ENCODE measurements at places on chromosomes 4 and X.

GRCh38 chrX:129748305-129748704 lies 9.5 kb downstream of the XPNPEP2 start:
- no peak for DNase-seq

- no peak for DNase-seq
These were observed 33.0 kb upstream of the ANXA3 start for GRCh38 chr4:78518561-78518960.

DNA sequence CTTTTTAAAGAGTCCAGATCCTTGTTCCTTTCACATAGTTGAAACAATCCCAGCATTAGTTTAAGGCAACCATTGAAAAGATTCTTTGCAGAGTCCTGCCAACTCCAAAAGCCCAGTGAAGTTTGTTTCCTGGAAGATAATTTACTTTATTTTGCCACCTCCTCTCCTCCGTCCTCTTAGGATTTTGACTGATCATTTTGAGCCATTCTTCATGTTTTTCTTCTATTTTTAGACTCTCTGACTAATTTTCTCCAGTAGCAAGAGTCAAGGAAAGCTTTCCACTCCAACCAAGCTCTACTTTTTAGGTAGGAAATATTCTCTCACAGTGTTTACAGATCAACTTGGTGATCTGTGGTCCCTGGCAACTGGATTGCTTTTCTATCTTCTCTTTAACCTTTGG lies 10.3 kb downstream of the NCBP2L start:
- no peak for DNase-seq

- DNase-seq: no peak
These were observed 29.0 kb upstream of the MOB1B start for GRCh38 chr4:70873216-70873615.

DNA sequence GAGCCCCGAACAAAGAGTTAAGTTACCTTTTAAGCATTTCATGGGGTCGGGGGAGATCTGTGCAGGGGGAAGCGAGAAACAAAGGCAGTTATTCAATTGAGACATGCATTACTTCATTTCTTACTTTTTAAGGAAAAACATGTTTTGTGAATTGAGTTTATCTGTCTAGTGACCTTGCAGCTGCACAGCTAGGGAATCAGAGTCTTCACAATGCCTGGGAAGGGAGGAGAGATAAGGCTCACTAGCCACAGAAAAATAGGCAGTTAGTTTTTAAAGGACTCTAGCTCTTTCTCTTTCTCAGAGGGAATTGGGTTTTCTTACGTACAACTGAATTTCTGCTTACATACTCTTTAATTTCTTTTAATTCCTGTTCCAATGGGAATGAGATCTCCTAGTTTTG lies 26.2 kb upstream of the ZBTB33 start:
- no peak for DNase-seq

GRCh38 chrX:19280636-19281035 lies 63.1 kb upstream of the PDHA1 start:
- no peak for DNase-seq

DNA sequence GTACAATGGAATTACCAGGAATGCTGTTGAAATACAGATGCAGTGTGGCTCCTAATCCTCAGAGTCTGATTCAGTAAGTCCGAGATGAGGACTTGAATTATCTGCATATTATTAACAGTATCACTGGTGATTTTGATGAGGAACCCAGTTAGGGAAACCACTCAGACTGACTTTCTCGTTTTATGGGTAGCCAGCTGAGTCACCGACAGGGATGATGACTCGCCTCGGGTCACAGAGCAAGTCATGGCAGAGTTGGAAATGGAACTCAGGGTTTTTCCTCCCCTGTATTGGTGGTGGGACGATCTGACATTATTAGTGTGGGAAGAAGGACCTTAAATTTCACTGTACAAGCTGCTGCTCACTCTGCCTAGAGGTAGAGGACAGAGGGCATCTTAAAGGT lies 51.3 kb downstream of the RTL9 start:
- DNase-seq: peak; percentile 6

DNA sequence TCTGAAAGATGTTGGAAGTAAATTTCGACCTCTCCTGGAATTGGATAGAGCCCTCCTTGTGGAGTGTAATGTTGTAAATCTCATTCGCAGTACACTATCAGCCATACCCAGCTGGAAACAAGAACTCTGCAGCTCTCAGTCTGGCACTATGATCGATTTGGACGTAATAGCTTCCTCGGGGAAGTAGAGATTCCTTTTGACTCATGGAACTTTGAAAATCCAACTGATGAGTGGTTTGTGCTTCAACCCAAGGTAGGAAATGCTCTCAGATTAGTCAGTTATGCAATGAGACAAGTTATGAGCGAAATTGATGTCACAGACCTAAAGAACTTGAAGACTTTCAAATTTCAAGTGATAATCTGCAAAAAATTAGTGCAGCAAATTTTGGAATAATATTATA lies 103.9 kb downstream of the SYTL5 start:
- DNase-seq: no peak

DNA sequence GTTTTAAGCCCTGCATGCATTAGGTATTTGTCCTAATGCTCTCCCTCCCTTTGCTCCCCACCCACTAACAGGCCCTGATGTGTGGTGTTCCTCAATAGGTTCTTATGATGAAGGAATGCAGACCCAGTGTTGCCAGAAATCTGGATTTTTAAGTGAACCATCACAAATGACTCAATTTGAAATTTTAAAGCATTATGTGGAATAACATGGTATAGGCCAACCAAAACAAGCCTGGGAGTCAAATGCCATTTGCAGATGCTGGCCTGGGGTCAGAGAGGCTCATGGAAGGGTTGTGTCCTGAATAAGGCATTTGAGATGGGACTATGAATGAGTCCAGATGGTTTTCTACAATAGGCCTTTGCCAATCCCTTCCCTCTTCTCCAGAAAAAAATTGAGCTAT lies 179.6 kb downstream of the SHROOM3 start:
- no peak for DNase-seq
